CD4-positive, alpha-beta T cell treated with Interleukin-2 at 100 ng/mL for 4 hours (primary cell): ENCODE measurements at places on chromosomes 4 and X.

GRCh38 chr4:56655209-56655626, 25.9 kb downstream of the HOPX start:
- no peak for DNase-seq

DNA sequence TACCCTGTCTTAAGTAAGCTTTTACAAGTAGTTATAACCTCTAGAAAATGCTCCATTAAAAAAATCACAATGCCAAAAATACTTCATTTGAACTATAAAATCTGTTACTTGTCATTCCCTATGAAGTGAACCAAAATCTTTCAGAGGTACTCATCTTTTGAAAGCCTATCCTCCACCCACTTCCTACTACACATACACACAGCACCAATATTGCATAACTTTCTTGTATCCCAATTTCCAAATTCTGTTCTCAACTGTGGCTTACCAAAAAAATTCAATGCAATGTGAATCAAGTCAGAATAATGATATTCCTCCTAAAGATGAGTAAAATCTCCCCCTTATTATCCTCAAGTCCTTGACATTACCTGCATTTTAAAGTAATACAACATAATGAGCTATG, 15.9 kb downstream of the DHX15 start:
- DNase-seq = no peak

DNA sequence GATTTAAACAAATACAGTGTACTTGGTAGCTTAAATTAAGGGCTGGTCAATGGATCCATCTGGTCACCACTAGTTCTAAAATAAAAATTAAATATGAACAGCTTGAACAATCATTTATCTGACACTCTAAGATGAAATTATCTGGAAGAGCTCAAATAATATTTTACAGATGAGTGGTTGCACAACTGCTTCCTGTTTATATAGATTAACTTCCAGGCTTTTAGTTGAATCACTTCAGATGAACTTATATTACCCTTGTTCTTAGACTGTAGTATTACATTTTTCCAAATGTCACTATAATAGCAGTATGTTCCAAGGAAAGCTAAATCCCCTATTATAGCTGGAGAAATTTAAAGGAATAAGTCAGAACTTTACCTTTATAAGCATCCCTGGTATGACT, 92.4 kb upstream of the SMIM10 start:
- no peak for DNase-seq

GRCh38 chr4:111213531-111213930, 590.7 kb upstream of the PITX2 start:
- DNase-seq = no peak

GRCh38 chr4:3315566-3315965, 22.7 kb downstream of the RGS12 start:
- no peak for DNase-seq

GRCh38 chr4:84381759-84382158, 117.3 kb downstream of the NKX6-1 start:
- DNase-seq = no peak

GRCh38 chrX:69232945-69233344, 67.7 kb upstream of the PJA1 start:
- DNase-seq = no peak

DNA sequence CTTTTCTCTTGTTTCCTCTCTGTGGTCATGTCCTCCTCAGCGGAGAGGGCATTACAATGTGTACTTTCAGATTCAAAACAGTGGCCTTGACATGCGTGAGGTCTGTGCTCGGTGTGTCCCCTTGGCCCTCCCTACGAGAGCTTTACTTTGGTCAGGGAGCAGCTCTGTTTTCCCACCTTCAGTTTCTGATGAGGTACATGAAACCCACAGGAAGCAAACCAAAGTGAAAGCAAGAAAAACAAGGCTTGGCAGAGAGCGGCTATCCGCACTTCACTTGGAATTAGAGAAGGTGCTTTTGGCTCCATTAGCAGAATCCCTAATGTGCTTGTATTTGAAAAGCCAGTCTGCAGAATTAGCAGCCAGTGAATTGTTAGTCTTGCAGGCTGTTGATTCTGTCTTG, 19.5 kb upstream of the BOD1L1 start:
- DNase-seq = no peak

GRCh38 chrX:68431836-68432235, 1.5 kb downstream of the OPHN1 start:
- no peak for DNase-seq
